ENCODE measurements at places on chromosomes 4 and X.

GRCh38 chr4:108072300-108072699, 82.6 kb downstream of the HADH start:
- peak; percentile 42 for DNase-seq

DNA sequence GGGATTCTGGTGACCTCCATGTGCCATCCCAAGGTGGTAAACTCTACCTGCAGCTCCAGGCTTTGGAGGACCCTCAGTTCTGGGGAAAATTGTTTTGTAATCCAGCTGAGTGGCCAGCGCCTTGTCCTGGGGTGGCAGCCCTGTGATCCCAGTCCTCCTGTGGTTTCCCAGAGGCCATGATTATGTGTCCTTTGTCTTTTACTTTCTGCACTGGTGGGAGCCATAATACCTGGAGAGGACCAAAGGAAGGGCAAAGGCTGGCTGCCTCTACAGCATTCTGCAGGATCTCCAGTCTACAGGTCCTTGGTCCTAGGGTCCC, 64.0 kb downstream of the NBDY start:
- no peak for DNase-seq

- no peak for DNase-seq
These were observed 125.0 kb upstream of the EDNRA start for GRCh38 chr4:147355847-147356246.

- no peak for DNase-seq
These were observed 510.4 kb downstream of the ANKRD50 start for GRCh38 chr4:124202099-124202498.

GRCh38 chrX:148135738-148136137, 154.6 kb downstream of the FMR1NB start:
- DNase-seq: no peak

Data from stimulated activated CD4-positive, alpha-beta T cell treated with anti-CD3 and anti-CD28 coated beads, Interleukin-4, amount 100 ng/mL, for 1 hour (primary cell).